ENCODE measurements at places on chromosomes 1 and 21. TPM values are rescaled to one million over a fixed set of nuclear protein-coding genes. Genes with fewer than 3 reads are reported as not detected.

The CDC73 gene
- 19.3 TPM for total RNA-seq

The TMEM54 gene
- 111 TPM for total RNA-seq

The EDARADD gene
- total RNA-seq = 0.05 TPM

The CD1D gene
- 1.4 TPM for total RNA-seq

The IVL gene
- 2.4 TPM for total RNA-seq

The ERVH48-1 gene
- total RNA-seq = not detected

The OR2G3 gene
- total RNA-seq = not detected

The KCNH1 gene
- total RNA-seq = 7.1 TPM

The PIGM gene
- 5.2 TPM for total RNA-seq

The WASF2 gene
- total RNA-seq = 15.1 TPM

The CPT2 gene
- total RNA-seq = 23.3 TPM

The ANXA9 gene
- total RNA-seq = 0.30 TPM

The ADGRL4 gene
- total RNA-seq = 10.9 TPM

The PLA2G2F gene
- 0.52 TPM for total RNA-seq

The RPTN gene
- not detected for total RNA-seq

The PRR9 gene
- total RNA-seq = not detected

The OPRD1 gene
- not detected for total RNA-seq

The CFHR3 gene
- not detected for total RNA-seq

The PALMD gene
- 0.20 TPM for total RNA-seq

The LAMB3 gene
- 433 TPM for total RNA-seq

The YTHDF2 gene
- total RNA-seq = 122 TPM

The ETV3L gene
- total RNA-seq = not detected

The KRTAP7-1 gene
- total RNA-seq = not detected

The GPR25 gene
- total RNA-seq = 0.10 TPM

The OLFML2B gene
- 3.2 TPM for total RNA-seq

The CFAP410 gene
- 13.0 TPM for total RNA-seq

The GPR37L1 gene
- 0.15 TPM for total RNA-seq

The PLA2G2E gene
- total RNA-seq = not detected

The FMO5 gene
- 7.3 TPM for total RNA-seq

The TEKT2 gene
- 0.35 TPM for total RNA-seq

The TDRD10 gene
- total RNA-seq = 0.10 TPM

The DIRAS3 gene
- total RNA-seq = 0.17 TPM

The ZNF648 gene
- total RNA-seq = not detected

The LYPD8 gene
- total RNA-seq = 2.6 TPM

The PDZK1IP1 gene
- total RNA-seq = 398 TPM

The CRTC2 gene
- total RNA-seq = 6.6 TPM

The SGIP1 gene
- total RNA-seq = 6.1 TPM

The RGS18 gene
- total RNA-seq = not detected

The LEMD1 gene
- total RNA-seq = 0.70 TPM

The ALG14 gene
- 1.5 TPM for total RNA-seq

The HCN3 gene
- total RNA-seq = 1.7 TPM

The CYP4B1 gene
- 3.2 TPM for total RNA-seq

The S100A7A gene
- total RNA-seq = not detected

The SLC35F3 gene
- total RNA-seq = 2.7 TPM

The TTC39A gene
- total RNA-seq = 79.0 TPM

The PROX1 gene
- total RNA-seq = 0.17 TPM

The OR6N1 gene
- total RNA-seq = not detected

The FAAP20 gene
- 12.0 TPM for total RNA-seq

The TMEM61 gene
- total RNA-seq = 0.35 TPM

The LAPTM5 gene
- 0.17 TPM for total RNA-seq

The UQCRHL gene
- total RNA-seq = 1.5 TPM

The ITLN2 gene
- not detected for total RNA-seq

The C1orf53 gene
- 6.2 TPM for total RNA-seq

The TAS1R3 gene
- total RNA-seq = 0.15 TPM

The FAM72B gene
- total RNA-seq = 0.52 TPM

Data from renal cortical epithelial cell (primary cell).